ENCODE measurements at places on chromosomes 3 and 15. TPM values are rescaled to one million over a fixed set of nuclear protein-coding genes. Genes with fewer than 3 reads are reported as not detected.

RETNLB gene
- total RNA-seq: not detected

KLHL40 gene
- not detected for total RNA-seq

SYNPR gene
- total RNA-seq: not detected

DYNLT2B gene
- total RNA-seq: 25.7 TPM

DCLK3 gene
- total RNA-seq: not detected

LEKR1 gene
- total RNA-seq: 0.49 TPM
